Brain pericyte (primary cell): ENCODE measurements at places on chromosomes 5 and 9.

DNA sequence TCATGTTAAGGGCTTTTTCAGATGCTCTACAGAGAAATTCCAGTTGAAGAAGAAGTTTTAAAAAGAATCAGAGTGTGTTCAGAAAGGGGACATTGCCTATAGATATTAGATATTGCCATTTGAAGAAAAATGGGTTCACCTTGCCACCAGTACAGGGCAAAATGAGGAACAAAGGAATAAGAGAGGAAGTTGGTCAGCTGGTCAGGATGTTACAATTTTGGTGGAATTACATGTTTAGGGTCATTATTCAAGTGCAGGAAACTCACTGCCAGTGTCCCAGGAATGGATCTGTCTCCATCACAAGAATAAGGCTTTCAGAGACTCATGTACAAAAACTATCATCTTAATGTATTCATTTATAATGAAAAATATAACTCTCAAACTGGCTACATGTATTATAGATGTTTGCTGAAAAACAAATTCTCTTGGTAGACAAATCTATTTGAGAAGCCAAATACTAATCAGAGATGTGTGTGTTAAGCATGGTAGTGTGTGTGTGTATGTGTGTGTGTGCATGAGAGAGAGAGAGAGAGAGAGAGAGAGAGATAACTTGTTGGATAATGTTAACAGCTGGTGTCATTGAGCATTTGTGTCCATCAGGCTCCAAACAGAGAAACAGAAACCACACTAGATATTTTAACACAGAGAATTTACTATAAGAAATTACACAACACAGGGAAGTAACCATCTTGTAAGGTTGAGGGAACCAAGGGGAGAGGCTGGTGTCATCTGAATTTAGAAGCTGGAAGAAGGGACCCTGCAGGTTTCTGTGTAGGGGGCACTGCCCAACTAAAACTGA, 5.0 kb upstream of the C1QTNF3 start:
- no peak for DNase-seq

- DNase-seq, result no peak
Observed at GRCh38 chr9:12956261-12956660, 181.4 kb downstream of the LURAP1L start.

GRCh38 chr9:15867988-15868387, 315.1 kb downstream of the CCDC171 start:
- no peak for DNase-seq

- no peak for DNase-seq
Observed at GRCh38 chr9:78676623-78677022, 379.7 kb downstream of the PSAT1 start.

- DNase-seq, result no peak
Observed at GRCh38 chr5:74594137-74595040, 46.1 kb downstream of the ENC1 start.
